ENCODE measurements at places on chromosomes 6 and 20.

GRCh38 chr20:11544029-11544678, 373.5 kb upstream of the BTBD3 start:
- no peak for DNase-seq

DNA sequence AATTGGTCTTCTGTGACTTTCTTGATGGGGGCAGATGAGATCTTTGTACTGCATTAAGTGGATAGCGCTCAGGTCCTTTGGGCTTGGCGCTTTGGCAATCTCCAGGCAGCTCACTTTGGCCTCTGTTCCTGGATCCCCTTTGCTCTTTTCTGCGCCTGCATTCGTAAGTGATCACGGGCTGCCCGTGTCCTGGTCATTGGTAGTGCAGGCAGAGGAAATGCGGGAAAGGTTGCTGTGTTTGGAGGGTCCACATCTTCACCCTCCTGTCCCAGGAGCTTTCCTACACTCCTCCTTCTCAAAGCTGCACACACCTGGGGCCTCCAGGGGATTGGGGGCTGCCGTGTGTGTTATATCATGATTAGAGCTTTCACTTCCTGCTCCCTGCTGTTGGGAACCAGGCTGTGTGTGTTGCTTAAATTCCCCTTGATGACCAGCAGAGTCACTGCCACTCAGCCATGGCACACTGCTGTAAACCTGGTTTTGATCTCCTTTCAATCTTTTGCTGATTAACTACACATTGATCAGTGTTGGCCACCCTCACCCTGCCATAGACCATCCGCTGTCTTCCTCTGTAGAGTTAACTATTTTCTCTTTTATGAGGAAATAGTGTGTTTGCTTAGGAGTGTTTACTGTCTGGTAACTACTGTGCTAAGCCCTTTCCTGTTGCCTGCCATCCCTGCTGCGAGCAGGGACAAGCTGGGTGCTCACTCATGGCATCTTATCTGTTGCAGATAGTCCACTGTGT, 13.0 kb upstream of the SNHG17 start:
- no peak for DNase-seq

GRCh38 chr6:11806561-11807317, 28.1 kb upstream of the ADTRP start:
- no peak for DNase-seq

DNA sequence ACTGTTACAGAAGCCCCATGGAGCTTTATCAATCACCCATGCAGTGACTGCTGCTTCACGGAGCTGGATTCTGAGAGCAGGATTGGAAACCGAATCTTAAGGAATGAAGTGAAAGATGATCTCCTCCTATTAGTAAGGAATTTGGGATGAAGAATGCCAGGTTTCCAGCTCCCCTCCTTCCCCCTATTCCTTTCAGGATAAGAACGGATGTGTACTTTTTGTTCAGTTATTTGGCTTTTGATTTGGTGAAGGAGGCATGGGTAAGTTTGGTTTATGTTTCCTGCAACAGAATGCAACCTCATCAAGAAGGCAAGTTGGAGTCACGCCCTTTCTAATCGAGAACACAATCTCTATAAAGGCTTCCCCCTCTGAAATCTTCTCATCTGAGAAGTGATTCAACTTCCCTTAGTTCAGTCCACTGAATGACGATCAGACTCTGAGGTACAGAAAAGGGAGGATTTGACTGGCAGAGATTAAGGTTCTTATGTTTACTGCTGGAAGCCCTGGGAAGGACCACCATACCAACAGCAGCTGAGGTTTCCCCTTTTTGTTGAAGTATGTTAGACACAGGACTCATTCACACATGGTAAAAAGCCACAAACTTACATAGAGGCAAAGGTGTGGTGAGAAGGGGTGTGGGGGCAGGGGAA, 5.5 kb downstream of the ELMO2 start:
- DNase-seq, result no peak

GRCh38 chr20:20373091-20373571, 5.2 kb downstream of the INSM1 start:
- no peak for DNase-seq

DNA sequence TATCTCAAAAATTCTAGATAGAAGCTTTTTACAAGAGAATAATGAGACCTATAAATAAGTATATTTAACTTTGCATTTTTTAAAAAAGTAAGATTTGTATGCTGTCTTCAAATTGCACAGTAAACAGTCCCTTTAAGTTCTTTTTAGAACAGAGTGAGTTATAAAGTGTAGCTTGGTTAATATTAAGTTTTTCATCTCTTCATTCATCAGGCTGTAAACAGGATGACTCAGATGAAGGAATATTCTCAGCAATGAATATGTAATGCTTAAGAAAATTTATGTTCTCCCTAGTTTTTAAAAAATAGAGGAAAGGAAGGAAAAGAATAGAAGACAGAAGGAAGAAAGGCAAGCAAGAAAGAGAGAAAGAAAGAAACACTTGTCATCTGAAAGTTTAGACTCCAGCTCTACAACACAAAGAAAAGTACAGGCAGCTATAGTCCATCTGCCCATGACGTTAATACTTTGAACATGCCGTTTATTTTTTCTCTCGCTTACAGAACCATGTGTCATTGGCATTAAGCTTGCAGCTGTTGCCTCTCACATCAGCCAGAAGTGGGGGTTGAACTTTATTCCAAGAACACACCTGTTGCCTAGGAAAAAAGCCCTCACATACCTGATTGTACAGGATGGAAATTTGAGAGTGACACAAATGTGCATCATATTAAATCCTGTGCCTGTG, 36.1 kb downstream of the CAP2 start:
- DNase-seq, result no peak

DNA sequence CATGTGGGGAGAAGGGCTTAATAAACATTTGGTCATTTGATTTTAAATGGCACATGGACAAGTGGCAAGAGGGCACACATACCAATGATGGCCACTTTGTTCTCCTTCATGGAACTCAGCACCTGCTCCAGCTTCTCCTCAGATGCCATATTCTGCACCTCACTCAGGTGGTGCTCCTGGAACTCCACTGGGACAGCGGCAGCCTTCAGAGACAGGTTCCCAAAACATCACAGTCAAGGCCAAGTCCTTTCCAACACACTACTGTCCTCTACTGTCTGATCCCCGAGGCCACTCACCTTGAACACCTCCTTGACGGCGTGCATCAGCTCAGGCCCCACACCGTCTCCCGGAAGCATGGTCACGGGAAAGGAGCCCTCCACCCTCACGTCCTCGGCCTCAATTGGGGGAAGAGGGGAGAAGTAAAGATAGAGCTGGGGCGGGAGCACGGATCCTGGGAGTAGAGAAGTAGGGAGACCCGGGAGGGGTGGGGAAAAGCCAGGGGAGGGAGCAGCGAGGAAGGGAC, 591 bp downstream of the IDH3B start:
- DNase-seq, result no peak

DNA sequence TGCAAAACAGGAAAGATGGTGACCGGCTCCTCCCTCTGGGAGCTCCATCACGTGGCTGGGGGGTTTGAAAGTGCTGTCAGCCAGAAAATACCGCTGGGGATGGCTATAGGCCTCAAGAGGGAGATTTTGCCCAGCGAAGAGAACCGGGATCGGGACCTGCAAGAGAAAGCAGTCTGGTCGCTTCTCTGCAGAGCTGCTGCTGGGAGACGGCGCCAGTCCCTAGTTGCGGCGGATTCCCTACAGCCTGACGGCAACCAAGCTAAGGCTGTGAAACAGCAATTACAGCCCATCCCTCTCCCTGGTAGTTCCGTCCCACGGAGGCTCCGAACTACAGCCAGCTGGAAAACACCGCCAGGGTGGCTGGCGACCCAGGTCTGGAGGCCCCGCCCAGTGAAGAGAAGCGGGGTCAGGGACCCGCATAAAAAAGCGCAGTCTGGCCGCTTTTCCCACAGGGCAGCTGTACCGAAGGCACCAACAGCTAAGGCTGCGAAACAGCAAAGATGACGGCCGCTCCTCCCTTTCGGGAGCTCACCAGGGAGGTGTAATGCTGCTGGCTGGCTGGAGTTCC, 238.1 kb upstream of the IRAK1BP1 start:
- DNase-seq, result no peak

GRCh38 chr6:121285041-121285440, 49.2 kb downstream of the TBC1D32 start:
- no peak for DNase-seq

GRCh38 chr20:24952376-24953208, 3.5 kb downstream of the CST7 start:
- DNase-seq, result no peak

DNA sequence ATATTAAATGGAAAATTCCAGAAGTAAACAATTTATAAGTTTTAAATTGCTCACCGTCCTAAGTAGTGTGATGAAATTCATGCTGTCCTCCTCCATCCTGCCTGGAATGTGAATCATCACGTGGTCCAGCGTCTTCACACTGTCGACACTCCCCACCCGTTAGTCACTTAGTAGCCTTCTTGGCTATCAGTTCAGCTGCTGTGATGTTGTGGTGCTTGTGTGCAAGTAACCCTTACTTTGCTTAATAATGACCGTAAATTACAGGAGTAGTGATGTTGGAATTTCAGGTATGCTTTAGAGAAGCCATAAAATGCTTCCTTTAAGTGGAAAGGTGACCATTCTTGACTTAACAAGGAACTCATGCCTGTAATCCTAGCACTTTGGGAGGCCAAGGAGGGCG, 25.2 kb downstream of the RIOK1 start:
- DNase-seq, result no peak

DNA sequence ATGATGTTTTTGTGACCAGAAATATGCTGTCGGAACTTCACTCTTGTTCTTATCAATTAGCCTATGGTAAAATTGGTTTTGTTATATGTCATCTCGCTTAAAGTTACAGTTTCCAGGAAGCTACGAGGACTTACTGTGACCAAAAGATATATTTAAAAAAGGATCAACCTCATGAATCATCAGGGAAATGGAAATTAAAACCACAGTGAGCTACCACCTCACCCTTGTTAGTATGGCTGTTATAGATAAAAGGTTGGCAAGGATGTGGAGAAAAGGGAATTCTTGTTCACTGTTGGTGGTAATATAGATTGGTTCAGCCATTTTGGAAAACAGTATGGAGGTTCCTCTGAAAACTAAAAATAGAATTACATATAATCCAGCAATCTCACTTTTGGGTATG, 14.3 kb upstream of the INSM1 start:
- no peak for DNase-seq

DNA sequence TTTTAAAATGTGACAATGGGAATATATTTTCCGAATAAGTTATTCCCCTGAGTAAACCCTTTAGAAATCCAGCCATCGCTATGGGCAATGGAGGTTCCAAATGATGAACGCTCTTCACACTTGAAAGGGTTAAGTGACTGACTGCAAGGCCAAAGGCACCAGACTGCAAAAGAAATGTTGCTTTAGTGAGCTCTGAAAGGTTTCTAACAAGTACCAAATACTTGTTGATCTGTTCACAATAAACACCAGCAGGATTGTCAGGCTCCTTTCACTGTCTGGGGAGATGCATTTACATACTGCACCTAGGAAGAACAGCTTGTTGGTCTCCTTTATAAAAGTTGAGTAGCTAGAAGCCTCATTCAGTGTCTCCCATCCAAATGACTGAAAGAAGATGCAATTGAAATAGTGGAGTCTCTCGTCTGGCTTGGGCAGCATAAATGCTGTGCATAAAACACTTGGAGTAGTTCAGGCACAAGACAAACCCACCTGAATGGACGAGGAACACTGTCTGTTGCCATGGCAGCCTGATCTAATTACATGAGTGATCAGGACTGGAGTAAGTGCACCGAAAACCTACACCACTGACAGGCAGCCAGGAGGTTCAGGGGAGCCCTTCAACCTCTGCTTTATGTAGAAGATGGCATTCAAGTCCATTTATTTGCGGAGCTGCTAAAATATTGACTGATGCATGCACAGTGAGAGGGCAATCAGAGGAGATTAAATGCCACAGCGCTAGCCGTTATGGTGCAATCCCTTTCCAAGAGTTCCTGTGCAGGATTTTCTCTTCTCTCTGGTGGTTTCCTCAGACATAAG, 2.9 kb downstream of the ATXN1 start:
- DNase-seq, result no peak

- DNase-seq, result no peak
Observed at GRCh38 chr6:3061501-3061941, 6.8 kb upstream of the RIPK1 start.

- no peak for DNase-seq
Observed at GRCh38 chr6:16840291-16840690, 79.0 kb upstream of the ATXN1 start.

- no peak for DNase-seq
Observed at GRCh38 chr6:159261995-159262394, 92.8 kb downstream of the FNDC1 start.

- DNase-seq, result peak; percentile 7
Observed at GRCh38 chr6:87066449-87067333, 28.2 kb downstream of the CGA start.

- no peak for DNase-seq
Observed at GRCh38 chr20:32062776-32063170, 10.7 kb downstream of the HCK start.

DNA sequence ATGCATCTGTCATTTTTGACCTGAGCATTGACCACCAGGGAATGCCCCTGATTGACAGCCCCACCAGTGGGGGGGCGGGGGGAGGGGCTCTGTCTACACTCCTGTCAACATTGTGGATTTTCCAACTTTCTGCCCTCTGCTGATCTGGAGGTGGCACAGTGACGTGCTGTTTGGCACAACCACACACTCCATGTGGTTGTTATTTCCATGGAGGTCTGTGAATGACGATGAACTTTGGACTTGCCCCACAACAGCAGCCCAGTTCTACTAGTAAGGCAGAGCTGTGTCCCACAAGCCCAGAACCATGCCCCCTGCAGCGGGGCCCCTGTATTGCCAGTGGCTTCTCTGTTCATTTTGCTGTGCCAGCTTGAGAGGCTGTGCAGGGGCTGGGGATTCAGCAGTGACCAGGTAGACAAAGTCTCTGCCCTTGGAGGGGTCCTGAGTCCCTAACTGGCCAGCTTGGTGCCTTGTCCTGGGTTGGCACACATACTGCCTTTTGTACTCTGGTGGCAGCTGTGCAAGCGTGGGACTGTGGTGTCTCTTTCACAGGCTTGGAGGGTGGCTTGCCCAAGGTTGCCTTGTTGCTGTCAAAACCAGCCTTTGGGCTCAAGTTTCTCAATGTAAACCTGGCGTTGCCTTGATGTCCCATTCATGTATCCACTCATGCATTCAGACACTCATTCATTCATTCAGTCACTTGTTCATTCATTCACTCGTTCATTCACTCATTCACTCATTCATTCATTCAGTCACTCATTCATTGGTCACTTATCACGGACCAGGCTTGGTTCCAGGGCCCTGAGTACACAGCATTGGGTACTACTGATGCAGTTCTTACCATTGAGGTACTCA, 108.5 kb downstream of the SYCP2 start:
- DNase-seq, result no peak

DNA sequence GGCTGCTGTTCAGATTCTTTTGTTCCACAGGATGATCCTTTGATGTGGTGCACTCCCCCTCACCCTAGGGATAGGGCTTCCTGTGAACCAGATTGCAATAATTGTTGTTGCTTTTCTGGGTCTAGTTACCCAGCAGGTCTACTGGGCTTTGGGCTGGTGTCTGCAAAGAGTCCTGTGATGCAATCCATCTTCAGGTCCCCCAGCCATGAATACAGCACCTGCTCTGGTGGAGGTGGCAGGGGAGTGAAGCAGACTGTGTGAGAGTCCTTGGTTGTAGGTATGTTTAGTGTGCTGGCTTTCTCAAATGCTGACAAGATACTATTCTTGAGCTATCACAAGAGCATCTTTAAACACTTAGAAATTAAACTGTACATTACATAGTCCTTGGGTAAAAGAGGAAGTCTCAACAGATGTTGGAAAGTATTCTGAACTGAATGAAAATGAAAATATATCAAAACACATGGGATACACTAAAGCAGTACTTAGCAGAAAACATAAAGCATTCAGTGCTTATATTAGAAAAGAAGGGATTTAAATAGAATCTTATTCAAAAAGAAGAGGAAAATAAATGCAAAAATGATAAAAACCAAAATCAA, 49.1 kb upstream of the CCR6 start:
- no peak for DNase-seq

- DNase-seq, result no peak
Observed at GRCh38 chr6:74431873-74432580, 736.0 kb downstream of the CD109 start.
